ENCODE measurements at places on chromosomes 16 and 17. TPM values are rescaled to one million over a fixed set of nuclear protein-coding genes. Genes with fewer than 3 reads are reported as not detected.

DNA sequence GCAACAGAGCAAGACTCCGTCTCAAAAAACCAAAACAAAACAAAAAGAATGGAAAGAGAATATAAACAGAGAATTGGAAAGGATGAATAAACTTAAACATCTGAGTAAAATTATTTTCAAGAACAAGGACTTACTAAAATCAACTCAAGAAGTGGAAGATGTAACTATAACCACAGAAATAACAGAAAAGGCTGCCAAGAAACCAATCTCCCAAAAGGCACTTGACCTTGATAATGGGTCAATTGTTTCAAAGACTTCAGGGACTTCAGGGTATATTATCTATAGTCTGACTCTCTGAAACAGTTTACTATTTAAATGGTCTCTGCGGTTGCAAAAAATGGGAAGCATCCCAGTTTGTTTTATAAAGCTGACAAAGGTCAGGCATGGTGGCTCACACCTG is 35.1 kb downstream of the VPS53 start:
- DNase-seq: no peak

- DNase-seq: no peak
Observed at GRCh38 chr17:18132711-18133110, 24.2 kb downstream of the MYO15A start.

GRCh38 chr16:79640513-79641360 is 40.2 kb upstream of the MAF start:
- no peak for DNase-seq

The C17orf67 gene
- total RNA-seq: 0.99 TPM
